Skin of body (tissue), 3 donors: ENCODE measurements at places on chromosomes 16 and 17. TPM values are rescaled to one million over a fixed set of nuclear protein-coding genes. Genes with fewer than 3 reads are reported as not detected.
A peak's percentile ranks its signal among the peaks of the same experiment; 100 is the strongest.

LRRC46 gene
- total RNA-seq = 0.10 TPM

ABCC11 gene
- total RNA-seq = 0.20 TPM

LGALS9 gene
- total RNA-seq = 4.8 TPM

CD300E gene
- total RNA-seq = 1.2 TPM

DNA sequence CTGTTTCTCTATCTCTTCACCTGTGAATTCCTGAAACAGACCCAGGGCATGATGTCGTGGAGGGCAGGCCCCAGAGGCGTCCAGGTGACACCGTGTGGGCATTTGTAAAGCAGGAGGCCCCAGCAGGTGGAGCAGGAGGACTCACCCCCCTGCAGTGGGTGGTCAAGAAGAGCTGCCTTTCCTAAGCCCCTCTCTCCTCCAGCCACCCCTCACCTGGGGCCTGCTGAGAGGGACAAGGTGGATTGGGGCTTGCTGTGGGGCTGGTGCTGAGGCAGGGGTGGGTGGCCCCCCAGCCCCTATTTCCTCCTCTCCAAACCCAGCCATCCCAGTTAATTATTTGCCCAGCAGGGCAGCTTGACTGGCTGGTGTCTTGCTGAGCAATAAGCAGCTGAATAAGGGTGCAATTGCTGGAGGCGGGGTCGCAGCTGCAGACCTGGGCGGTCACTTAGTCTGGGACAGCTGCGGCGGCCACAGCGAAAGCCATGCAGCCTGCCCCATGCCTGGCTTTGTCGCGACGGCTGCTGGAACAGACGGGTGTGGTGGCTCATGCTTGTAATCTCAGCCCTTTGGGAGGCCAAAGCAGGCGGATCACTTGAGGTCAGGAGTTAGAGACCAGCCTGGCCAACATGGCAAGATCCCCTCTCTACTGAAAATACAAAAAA, 56.4 kb downstream of the JPH3 start:
- no peak for DNase-seq

- DNase-seq = no peak
Measured at GRCh38 chr17:35132816-35133550, 9.1 kb downstream of the NLE1 start.

- DNase-seq = no peak
Measured at GRCh38 chr16:47920709-47921108, 235.1 kb downstream of the ABCC12 start.

DNA sequence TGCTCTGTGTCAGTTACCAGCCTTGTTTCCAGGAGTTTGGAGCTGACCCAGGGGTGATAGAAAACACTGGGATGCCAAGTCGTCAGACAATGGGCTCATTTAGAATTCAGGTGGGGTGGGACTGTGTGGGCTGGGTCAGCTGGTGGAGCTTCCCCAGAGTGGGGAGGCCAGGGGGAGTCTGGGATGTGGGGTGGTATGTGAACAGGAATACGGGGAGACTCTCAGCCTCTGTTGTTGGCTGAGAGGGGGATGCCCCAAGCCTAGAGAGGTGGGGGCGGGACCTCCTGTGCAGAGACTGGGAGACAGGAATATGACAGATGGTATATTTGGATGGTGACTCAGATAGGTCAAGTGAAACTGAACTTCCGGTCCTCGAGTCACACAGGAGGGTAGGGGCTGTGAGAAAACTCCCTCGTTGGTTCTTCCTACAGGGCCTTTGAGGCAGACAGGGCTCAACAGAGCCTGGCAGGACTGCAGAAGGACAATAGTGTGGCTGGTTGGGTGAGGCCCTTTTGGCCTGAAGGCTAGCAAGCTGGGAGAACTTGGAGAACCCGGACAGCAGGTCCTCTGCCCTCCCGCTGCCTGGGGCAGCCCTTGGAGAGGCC, 23.7 kb downstream of the CDH1 start:
- DNase-seq = no peak

GRCh38 chr17:781805-782731, at the start of the genes GLOD4 and MRM3:
TSS of gene GLOD4 (minus strand) at chr17:782280. CDS start at chr17:782255, 25 bp downstream.
TSS of gene MRM3 (plus strand) at chr17:782353. CDS start at chr17:782379, 26 bp downstream.
- DNase-seq = peak; percentile 92

DNA sequence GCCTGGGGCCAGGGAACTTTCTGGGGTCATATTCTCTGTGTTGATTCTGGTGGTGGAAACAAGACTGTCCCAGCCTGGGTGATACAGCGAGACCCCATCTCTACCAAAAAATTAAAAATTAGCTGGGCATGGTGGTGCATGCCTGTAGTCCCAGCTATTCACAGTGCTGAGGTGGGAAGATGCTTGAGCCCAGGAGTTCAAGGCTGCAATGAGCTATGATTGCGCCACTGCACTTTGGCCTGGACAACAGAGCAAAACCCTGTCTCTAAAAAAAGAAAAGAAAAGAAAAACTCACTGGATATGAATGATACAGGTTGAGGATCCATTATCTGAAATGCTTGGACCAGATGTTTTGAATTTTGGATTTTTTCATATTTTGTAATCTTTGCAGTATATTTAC, 13.6 kb downstream of the SCGB1C2 start:
- no peak for DNase-seq

DNA sequence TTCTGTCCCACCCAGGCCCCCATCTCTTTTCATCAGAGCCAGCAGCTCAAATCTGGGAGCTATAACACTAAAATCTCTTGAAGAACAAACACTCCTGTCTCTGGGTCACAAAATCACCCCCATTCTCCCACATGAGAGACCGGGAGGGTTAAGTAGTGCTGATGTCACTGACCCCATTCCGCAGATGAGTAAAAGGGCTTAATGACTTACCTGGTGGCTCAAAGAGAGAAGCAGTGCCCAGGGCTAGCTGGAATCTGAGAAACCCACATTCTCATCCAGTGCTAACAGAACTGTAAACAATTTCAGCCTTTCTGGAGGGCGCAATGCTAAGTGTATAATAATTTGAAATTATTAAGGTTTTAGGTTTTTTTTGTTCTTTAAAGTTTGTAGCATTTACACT, 26.3 kb upstream of the LHX1 start:
- DNase-seq = no peak

DNA sequence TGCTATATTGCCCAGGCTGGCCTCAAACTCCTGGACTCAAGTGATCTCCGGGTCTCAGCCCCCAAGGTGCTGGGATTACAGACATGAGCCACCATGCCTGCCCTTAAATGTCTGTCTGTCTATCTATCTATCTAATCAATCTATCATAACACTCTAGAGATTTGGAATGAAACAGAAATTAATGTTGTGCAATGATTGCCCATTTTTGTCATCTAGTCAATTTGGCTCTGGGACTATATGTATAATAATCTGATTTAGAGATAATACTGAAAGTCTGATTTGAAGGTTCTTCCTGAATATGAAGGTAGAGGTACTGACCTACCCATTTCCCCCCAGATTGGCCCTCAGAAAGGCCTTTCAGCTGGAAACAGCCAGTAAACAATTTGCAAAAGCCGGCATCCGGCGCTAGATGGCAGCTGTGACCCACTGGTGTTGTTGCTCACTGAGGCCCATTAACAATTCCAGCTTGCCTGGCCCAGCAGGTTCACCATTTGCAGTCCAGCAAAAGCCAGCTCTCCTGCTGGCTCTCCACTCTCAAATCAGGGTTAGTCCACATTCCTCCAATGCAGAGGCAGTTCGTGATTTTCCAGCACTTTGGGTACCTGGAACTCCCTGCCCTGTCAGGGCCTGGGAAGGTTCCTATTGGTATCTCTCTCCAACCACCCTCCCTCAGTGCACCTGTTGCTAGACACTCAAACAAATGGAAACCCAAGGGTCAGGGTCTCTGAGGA, 22.9 kb upstream of the C16orf87 start:
- peak; percentile 29 for DNase-seq

- no peak for DNase-seq
Measured at GRCh38 chr17:15947271-15947670, 2.3 kb downstream of the ADORA2B start.
